ENCODE measurements at places on chromosomes 11 and 22.
A peak's percentile ranks its signal among the peaks of the same experiment; 100 is the strongest.

DNA sequence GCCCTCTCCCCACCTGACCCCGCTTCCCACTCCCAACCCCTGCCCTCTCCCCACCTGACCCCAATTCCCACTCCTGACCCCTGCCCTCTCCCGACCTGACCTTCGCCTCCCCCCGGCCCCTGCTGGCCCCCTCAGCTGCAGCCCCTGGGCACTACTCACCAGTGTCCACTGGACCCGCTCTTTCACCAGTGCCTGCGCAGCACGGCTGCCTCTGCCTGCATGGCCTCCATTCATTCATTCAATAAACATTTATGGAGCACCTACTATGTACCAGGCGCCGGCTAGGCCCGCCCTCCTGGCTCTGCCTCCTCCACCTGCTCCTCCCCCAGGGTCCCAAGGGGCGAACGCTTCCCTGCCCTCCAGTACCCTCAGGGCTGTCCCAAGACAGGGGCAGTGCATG, 42.6 kb downstream of the ELFN2 start:
- DNase-seq: no peak

- DNase-seq: no peak
Observed at GRCh38 chr11:92739041-92739440, 230.4 kb upstream of the MTNR1B start.

DNA sequence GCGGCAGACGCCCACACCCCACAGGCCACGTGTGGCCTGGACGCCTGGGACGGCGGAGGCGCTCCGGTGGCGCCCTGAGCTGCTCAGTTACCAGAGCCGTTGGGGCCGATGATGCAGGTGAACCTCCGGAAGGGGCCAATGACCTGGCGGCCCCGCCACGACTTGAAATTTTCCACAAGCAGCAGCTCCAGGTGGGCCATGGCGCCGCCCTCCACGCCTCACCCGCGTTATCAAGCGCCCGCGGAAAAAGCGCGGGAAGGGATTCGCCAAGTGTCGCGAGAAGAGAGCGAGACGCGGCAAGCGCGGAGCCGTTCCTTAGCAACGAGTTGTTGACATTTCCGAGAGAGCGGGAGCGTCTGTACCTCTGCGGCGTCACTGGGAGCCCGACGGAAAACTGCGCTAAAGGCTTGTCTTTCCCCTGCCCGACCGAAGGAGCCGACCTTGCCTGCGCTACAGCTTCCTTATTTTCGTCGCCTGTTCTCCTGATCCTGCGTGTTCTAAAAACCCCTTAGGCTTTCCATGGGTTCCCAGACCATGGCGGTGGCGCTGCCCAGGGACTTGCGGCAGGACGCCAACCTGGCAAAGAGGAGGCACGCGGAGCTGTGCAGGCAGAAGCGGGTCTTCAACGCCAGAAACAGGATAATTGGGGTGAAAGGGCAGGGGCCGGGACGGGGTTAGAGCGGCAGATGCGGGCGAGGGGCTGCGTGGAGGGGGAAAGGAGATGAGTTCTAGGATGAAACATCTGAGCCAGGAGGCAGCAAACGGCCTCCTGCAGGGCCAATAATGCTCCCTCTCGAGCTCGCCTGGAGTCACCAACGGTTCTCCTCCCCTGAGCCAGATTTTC, at the start of the genes RIBC2 and SMC1B:
Gene RIBC2, plus strand, starts transcription at position 326 of the 844 bp plus-strand sequence. Its CDS starts 194 bp downstream, at position 520.
Gene SMC1B, minus strand, starts transcription at position 232 of the 844 bp plus-strand sequence. Its CDS starts 32 bp downstream, at position 200.
- no peak for DNase-seq

DNA sequence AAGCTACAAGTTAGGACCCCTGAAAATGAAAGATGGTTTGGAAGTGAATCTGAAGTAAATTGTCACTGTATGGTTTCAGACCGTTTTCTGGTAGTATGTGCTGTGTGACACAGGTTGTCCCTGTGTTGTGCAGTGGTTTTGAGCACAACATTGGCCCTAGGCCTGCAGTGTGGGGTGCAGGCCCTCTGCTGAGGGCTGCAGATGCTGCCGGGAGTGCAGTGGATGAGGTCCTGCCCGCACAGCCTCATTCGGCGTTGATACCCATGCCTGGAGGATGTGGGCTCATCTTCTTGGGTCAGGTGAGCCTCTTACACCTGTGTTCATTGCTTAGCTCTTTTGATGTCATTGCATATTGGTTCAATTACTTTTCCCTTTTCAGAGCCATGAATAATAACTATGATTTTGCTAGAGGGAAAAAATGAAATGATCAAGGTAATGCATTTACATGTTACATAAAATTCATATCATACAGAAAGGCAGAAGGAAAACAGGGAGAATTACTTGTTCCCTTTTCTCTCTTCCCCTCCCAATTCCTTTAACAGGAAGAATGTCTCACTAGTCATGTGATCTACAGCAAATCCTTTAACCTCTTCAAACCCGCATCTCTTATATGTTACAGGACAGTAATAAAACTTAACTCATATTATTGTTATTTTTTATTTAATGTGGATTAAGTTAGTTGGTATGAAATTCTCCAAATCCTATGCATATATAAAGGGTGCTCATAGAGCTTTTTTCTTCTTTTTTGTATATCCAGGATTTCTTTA, 48.7 kb downstream of the PTPRJ start:
- DNase-seq: no peak

DNA sequence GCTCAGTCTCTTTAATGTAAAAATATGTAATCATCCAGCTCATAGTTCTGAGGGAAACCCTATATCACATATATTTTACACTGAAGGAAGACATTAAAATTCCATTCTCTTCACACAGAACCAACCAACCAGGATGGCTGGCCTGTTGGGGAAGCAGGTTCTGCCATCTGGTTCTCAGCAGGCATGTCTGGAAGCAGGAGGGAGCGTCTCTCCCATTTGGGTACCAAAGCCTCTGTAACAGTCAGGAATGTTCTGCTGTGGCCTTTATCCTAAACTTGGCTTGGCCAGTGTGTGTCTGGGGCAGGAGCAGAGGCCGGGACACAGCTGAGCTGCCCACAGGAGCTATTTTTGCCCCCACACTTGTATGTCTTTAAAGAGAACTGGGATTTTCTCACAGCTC, 29.2 kb downstream of the SGSM3 start:
- peak; percentile 55 for DNase-seq

GRCh38 chr11:115263799-115264656, 240.2 kb downstream of the CADM1 start:
- no peak for DNase-seq

- peak; percentile 40 for DNase-seq
Observed at GRCh38 chr11:133898031-133898769, 52.9 kb upstream of the SPATA19 start.

DNA sequence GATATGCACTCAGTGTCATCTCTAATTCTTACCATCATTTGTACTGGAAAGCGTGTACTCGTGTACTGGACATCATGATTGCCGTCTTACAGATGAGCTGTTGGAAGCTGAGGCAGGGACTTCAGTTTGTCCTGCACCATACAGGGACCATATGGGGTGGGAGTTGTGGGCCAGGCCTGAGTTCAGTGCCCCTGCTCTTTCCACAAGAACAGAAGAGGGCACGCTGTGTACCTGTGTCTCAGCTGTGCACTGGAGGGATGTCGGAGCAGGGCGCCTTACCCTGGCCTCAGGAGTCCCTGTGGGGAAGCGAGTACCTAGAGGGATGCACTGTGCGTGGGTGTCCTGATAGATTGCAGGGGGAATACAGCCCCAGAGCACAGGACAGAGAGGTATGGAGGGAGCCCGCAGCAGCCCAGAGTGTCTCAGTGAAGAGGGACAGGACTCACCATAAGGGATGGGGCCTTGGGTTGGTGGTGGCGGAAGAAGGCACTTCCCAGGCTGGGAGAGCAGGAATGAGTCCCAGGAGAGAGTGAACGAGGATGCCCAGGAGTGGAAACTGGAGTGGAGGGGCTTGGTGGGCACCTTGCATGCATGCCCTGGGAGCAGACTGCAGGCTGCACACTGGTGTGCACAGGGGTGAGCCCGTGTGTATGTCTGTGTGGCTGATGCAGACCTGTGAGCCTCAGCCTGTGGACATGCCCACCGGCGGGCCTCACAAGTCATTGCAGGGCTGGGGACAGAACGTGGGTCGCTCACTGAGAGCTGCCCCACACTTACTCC, 329.7 kb downstream of the TBC1D22A start:
- no peak for DNase-seq

- no peak for DNase-seq
Observed at GRCh38 chr11:111531687-111532364, 8.7 kb upstream of the LAYN start.

GRCh38 chr11:62542111-62542745, 4.4 kb downstream of the AHNAK start:
- DNase-seq: no peak

DNA sequence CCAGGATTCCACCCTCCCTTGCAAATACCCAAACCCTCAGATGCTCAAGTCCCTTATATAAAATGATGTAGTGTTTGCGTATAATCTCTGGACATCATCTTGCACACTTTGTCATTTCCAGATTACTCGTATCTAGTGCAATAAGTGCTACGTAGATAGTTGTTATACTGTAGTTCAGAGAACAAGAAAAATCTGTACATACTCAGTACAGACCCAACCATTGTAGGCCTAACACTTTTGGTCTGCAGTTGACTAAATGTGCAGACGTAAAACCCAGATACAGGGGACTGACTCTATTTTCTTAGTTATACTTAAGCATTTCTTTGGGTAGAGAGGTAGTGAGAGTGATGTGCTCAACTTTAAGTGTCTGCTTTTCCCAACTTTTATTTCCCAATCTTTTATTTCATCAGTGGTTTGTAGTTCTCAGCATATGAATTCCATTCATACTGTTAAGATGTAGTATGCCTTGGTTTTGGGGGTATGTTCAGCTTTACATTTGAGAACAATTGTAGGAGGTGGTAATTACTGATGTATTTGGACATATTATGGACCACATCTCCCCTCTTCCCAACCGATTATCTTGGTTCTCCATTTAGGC, 43.9 kb downstream of the DDX6 start:
- DNase-seq: no peak

DNA sequence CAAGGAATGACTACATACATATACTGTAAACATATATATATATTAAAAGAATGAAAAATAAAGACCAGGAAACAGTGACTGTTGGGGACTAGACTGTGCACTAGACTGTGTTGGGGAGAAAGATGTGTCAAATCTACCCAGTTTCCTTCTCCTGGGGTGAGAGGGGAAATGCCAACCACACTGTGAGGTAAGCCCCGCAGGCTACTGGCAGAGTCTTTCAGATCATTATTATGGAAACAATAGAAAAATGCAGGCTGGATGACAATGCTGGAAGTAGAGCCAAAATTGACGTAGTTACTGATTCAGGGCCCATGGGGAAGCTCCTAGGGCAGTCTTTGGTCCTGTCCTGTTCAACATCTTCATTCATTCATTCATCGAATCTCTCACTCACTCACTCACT, 101.4 kb downstream of the C11orf58 start:
- DNase-seq: no peak

DNA sequence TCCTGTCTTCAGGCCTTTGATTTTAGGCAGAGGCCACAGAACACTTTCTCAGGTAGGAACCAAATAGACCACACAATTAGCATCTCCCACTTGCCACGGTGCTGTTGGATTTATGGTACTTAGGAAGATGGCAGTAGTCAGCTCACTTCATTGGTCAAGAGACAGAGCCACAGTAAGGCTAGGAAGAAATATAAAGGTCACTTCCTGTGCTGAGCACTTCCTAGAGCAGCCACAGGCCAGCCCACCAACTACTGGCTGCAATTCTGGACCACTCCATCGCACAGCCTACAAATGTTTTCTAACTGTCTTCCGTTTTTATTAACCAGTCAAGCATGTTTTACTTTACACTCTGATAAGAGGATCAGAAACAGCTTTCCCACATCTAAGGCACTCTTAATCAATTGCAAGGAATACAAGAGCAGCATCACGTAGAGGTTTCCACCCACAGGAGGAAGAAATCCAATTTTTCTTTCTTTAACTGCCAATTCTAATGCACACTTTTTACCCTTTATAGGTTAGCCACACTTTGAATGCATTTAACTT, 54.7 kb downstream of the ABTB2 start:
- no peak for DNase-seq

DNA sequence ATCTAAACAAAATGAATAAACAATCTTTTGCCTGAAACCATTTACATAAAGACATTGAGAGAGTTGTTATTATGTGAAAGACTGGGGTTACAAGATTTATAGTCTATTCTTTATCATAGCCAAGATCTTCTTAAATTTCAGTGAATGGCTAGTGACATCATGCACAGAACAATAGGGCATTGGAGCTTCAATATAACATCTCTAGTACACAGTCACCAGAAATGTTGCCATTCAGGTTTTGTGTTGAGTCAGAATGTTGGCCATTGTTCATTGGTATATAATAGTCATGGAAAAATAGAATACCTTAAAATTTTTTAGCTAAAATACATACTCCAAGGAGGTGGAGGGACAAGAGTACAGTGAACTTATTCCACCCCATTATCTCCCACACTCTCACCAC, 44.3 kb downstream of the SLC5A12 start:
- no peak for DNase-seq

- no peak for DNase-seq
Observed at GRCh38 chr11:67066333-67066709, 9.7 kb downstream of the RHOD start.

DNA sequence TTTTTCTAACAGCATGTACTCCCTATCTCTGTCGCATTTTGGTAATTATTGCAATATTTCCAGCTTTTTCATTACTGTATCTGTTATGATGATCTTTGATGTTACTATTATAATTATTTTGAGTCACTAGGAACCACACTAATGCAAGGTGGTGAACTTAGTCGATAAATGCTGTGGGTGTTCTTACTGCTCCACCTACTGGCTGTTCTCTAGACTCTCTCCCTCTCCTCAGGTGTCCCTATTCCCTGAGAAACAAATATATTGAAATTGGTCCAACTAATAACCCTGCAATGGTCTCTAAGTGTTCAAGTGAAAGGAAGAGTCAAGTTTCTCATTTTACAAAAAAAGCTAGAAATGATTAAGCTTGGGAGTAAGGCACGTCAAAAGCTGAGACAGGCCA, 10.5 kb downstream of the ARL14EP start:
- DNase-seq: no peak
